ENCODE measurements at places on chromosomes 1 and 21.

DNA sequence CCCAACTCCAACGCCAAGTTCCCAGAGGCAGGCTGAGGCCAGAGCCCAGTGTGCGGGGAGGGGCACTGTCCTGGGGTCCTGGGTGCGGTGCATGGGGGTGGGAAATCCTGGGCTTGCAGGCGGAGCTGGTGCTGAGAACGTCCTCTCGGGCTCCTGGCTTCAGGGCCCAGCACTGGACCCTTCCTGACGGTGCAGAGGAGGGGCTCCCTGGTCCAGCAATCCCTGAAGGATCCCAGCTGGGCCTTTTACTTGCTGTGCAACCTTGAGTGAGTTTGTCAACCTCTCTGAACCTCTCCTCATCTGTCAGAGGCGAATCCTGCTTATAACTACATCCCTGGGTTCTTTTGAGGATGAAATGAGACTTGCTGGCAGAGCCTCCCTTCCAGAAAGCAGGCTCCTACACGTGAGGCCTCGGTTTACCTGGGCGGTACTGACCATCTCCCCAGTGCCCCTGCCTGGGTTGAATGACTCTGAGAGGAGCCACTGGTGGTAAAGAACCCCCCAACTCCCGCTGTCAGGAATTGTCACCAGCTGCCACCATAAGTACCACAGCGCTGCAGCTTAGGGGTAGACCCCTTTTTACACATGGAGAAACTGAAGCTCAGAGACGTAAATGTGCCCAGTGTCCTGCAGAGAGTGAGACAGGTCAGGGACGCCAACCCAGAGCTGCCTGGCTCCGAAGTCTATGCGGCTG, 77.3 kb downstream of the DHRS3 start:
- no peak for DNase-seq

GRCh38 chr1:156577550-156577949, 2.0 kb upstream of the TTC24 start:
- no peak for DNase-seq

DNA sequence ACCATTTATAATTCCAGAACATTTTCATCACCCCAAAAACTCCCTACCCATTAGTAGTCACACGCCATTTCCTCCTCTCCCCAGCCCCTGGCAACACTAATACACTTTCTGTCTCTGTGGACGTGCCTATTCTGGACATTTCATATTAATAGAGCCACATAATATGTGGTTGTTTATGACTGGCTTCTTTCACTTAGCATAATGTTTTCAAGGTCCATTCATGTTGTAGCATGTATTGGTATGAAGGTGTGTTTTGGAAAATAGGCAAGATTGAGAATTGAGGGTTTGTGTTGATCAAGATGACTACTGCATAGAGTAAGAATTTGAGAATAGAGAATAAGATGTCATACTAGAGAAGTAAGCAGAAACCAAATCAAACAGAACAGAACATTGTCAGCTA, 67.5 kb downstream of the ZFYVE9 start:
- no peak for DNase-seq

DNA sequence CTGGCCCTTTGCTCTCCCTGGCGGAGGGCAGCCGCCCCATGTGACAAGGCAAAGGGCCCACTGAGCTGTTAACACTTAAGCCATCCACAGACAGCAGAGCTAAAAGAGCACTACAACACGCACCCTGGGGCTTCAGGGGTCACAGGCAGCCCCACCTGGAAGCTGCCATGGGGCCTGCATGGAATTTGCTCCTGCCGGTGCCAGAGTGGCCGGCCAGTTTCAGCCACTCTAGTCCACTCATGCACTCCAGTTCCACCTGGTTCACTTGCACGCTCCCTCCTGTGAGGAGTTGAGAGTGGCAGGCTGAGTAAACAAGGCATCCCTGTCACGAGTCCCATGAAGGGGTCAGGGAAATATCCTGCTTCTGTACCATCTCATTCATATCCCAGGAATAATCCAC, 55.3 kb downstream of the RIMS3 start:
- DNase-seq: no peak

Data from activated CD8-positive, alpha-beta memory T cell treated with anti-CD3 and anti-CD28 coated beads for 1 hour (primary cell).